Esophagus muscularis mucosa (tissue), 4 donors: ENCODE measurements at places on chromosomes 6 and 20. TPM values are rescaled to one million over a fixed set of nuclear protein-coding genes. Genes with fewer than 3 reads are reported as not detected.

- H3K4me1 ChIP-seq, result no peaks in the 10 kb centered on the region
- H3K4me3 ChIP-seq, result no peak overlapping the region
- H3K27ac ChIP-seq, result no peak overlapping the region
- no peak for DNase-seq
- no peaks in the 10 kb centered on the region for H3K36me3 ChIP-seq
Observed at GRCh38 chr6:82568290-82568993, 204.8 kb downstream of the TPBG start.

DNA sequence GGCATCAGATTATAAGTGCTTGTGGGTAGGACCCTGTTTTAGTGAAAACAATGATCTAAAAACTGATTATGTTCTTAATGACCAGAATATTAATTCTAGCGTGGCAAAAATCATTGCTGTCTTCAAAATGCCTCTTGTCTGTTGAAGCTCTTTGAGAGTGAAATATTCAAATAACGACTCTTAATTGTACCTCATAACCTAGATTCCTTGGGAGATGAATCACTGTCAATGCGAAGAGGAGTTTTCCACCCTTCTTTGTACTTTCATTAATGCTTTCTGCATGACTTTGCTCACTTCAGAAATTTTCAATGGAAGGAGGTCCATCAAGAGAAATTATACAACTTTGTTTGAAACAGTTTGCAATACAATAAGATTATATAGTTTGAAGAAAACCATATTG lies 71.5 kb downstream of the CRYBG1 start:
- no peaks in the 10 kb centered on the region for H3K27me3 ChIP-seq
- no peaks in the 10 kb centered on the region for H3K4me1 ChIP-seq
- no peaks in the 10 kb centered on the region for H3K36me3 ChIP-seq
- no peak for DNase-seq

GRCh38 chr6:110735666-110736065 lies 79.6 kb downstream of the CDK19 start:
- H3K27me3 ChIP-seq, result no peaks in the 10 kb centered on the region
- no peaks in the 10 kb centered on the region for H3K4me1 ChIP-seq

DNA sequence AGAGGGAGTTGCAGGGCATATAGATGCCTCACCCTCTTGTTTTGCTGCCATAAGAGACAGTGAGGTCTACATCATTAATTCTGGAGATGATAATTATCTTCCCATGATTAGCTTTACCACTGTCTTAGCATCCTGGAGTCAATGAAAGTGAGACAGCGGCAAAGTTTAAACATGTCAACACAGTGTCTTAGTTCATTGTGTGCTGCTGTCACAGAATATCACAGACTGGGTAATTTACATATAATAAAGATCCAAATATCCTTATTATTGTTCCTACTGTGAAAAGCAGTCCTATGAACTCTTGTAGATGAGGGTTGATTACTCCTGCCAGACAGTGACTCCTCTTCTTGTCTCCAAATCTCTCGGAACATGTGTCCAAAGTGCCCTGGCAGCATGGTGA lies 658.6 kb upstream of the ADGRB3 start:
- H3K27ac ChIP-seq, result no peak overlapping the region
- DNase-seq, result no peak
- H3K36me3 ChIP-seq, result no peaks in the 10 kb centered on the region
- H3K27me3 ChIP-seq, result no peaks in the 10 kb centered on the region

DNA sequence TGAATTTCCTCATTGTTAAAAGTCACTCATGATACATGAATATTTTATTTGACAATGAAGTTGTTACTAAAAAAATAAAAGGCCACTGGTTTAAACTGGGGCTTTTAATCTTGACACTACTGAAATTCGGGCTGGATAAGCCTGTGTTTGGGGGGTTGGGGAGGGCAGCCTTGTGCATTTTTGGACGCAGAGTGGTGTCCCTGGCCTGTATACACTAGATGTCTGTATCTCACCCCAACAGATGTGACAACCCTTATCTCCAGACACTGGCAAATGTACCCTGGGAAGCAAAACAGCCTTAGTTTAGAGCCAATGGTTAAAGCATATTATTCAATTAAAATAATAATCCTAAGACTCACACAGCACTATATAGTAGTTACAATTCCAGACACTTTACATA lies 24.8 kb downstream of the MAN1A1 start:
- H3K27ac ChIP-seq, result no peak overlapping the region
- H3K36me3 ChIP-seq, result no peaks in the 10 kb centered on the region
- DNase-seq, result no peak
- H3K4me3 ChIP-seq, result no peak overlapping the region

DNA sequence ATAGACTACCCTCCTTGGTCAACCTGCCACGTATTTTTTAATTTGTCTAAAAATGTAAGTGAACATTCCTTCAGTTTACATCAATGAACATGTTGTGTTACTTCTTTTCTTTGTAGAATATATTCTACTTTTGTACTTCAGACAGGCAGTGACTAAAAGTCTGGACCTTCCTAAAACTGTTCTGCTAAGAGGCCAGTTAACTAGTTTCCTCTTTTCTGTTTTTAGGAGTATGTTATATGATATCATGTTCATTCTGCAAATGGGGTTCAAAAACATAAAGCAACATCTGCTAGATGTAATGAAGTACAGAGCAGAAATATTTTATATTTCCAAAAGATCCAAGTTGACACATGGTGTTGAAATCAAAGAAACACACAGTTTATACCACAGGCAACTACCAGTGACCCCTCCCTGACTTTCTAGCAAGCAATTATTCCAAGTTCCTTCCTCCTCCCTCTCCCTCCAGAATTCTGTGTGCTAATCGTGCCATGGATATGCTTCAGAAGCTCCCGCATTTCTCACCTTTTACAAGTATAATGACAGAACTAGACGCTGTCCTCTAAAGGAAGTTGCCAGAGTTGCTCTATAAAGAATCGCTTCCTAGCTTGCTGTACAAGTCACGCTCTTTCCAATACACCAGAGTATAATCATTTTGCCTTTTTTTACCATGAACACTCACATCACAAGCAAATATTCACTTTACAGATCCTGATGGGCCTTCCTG lies 64.7 kb downstream of the ARHGAP18 start:
- peak overlapping the region; percentile 40 for H3K27ac ChIP-seq
- DNase-seq, result no peak
- H3K36me3 ChIP-seq, result no peaks in the 10 kb centered on the region
- H3K4me1 ChIP-seq, result peaks cover 5% of the 10 kb centered on the region
- no peak overlapping the region for H3K4me3 ChIP-seq

- H3K27me3 ChIP-seq, result peaks cover 58% of the 10 kb centered on the region
- peaks cover 23% of the 10 kb centered on the region for H3K4me1 ChIP-seq
- H3K36me3 ChIP-seq, result no peaks in the 10 kb centered on the region
- H3K4me3 ChIP-seq, result no peak overlapping the region
- no peak for DNase-seq
Observed at GRCh38 chr6:98848539-98849242, 14.3 kb downstream of the POU3F2 start.

DNA sequence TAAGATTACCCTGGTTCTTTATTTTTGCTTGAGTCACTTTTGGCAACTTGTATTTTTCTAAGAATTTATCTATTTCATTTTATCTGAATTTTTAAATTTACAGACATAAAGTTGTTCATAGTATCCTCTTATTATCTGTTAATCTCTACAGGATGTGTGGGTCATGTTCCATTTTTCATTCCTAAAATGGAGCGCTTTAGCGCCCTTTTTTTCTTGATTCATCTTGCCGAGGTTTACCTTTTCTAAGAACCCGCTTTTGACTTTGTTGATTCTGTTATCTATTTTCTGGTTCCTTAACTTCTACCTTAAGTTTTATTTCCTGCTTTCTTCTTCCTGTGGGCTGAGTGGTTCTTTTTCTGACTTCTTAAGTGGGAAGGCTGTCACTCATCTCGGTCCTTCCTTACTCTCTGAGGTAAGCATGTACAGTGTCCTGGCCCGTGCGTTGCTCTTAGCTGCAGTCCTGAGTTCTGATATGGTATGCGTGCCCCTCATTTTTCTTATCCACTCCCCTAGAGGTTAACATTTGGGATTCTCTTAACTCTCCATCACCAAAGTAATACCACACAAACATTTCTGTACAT lies 399.8 kb downstream of the CDC5L start:
- DNase-seq, result no peak
- no peak overlapping the region for H3K4me3 ChIP-seq
- H3K27me3 ChIP-seq, result no peaks in the 10 kb centered on the region
- H3K4me1 ChIP-seq, result no peaks in the 10 kb centered on the region
- H3K27ac ChIP-seq, result no peak overlapping the region
- H3K36me3 ChIP-seq, result no peaks in the 10 kb centered on the region

DNA sequence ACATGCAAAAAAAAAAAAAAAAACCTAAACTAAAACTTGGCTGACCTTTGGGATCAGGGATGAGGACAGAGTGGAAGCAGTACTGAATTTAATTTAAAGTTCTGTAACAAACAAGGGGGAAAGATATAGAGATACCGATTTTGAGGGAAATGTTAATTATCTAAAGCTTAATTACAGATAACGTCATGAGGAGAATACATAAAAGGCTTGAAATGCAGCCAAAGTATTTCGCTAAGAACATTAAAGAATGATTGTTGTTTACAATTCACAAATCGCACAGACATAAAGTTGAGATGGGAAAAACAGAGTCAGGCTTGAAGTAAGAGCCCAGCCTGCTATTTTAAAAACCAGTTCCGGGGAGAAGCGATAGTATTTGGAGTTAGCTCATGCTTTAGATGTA lies 208.0 kb upstream of the SASH1 start:
- H3K27ac ChIP-seq, result no peak overlapping the region
- no peaks in the 10 kb centered on the region for H3K27me3 ChIP-seq
- H3K36me3 ChIP-seq, result no peaks in the 10 kb centered on the region
- DNase-seq, result no peak
- H3K4me1 ChIP-seq, result no peaks in the 10 kb centered on the region

DNA sequence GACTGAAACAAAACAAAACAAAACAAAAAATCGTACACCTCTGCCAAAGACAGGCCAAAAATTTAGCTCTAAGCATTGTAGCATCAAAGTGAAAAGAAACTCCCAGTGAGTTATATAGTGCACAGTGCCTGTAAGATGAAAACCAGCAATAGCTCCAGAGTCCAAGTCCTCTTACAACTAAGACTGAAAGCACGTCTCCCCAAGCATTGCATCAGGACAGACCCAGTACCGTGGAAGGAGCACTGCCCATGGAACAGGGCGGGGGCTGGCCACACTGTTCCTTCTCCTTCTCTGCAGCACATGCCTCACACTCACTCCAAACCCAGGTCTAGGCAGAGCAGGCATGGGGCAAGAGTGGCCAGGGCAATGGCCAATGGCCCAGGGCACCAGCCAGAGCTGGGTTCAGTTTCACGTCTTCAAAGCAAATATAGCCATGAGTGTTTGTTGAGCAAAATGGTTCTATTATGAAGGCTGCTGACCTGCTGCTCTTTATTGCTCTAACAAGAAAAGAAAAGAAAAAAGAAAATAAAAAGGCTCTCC lies 72.2 kb upstream of the PBOV1 start:
- no peaks in the 10 kb centered on the region for H3K4me1 ChIP-seq
- no peak overlapping the region for H3K27ac ChIP-seq
- no peak overlapping the region for H3K4me3 ChIP-seq
- H3K36me3 ChIP-seq, result no peaks in the 10 kb centered on the region

- no peak for DNase-seq
- no peaks in the 10 kb centered on the region for H3K36me3 ChIP-seq
- H3K4me3 ChIP-seq, result no peak overlapping the region
- H3K4me1 ChIP-seq, result peaks cover 11% of the 10 kb centered on the region
- H3K27me3 ChIP-seq, result no peaks in the 10 kb centered on the region
Observed at GRCh38 chr6:160156842-160157241, 35.2 kb downstream of the SLC22A1 start.

- no peak for DNase-seq
- H3K27me3 ChIP-seq, result no peaks in the 10 kb centered on the region
- no peaks in the 10 kb centered on the region for H3K36me3 ChIP-seq
- H3K27ac ChIP-seq, result peak overlapping the region; percentile 98
- no peak overlapping the region for H3K4me3 ChIP-seq
- peaks cover 96% of the 10 kb centered on the region for H3K4me1 ChIP-seq
Observed at GRCh38 chr20:44176833-44177534, 10.0 kb downstream of the JPH2 start.

DNA sequence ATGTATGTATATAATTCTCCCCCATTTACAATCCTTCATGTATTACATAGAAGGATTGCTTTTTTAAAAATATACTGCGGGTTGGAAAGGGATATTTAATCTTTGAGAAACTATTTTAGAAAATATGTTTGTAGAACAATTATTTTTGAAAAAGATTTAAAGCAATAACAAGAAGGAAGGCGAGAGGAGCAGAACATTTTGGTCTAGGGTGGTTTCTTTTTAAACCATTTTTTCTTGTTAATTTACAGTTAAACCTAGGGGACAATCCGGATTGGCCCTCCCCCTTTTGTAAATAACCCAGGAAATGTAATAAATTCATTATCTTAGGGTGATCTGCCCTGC lies 3.6 kb downstream of the FOXC1 start:
- peak overlapping the region; percentile 88 for H3K4me3 ChIP-seq
- H3K4me1 ChIP-seq, result peaks cover 53% of the 10 kb centered on the region
- no peak for DNase-seq
- no peaks in the 10 kb centered on the region for H3K36me3 ChIP-seq
- H3K27me3 ChIP-seq, result peaks cover 25% of the 10 kb centered on the region
- H3K27ac ChIP-seq, result peak overlapping the region; percentile 80

DNA sequence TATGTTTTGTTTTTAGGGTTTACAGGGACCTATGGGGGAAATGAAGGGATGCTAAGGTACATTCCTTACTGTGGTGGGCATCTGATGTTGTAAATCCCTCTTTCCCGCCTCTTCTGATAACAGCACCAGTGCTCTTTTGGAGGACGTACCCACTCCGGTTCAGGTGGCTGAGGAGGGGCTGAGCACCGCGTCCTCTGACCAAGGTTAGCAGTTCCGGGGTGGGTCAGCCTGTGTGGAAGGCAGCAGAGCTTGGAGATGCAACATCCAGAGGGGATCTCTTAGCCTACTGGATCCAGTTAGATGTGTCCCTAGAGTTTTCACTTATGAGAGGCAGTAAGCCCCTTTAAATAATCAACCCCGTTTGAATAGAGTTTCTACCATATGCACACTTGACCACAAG lies 135.3 kb upstream of the KCNG1 start:
- no peak overlapping the region for H3K27ac ChIP-seq
- H3K4me3 ChIP-seq, result no peak overlapping the region
- no peaks in the 10 kb centered on the region for H3K27me3 ChIP-seq
- peaks cover 18% of the 10 kb centered on the region for H3K4me1 ChIP-seq
- peak; percentile 90 for DNase-seq
- H3K36me3 ChIP-seq, result no peaks in the 10 kb centered on the region

- H3K4me3 ChIP-seq, result no peak overlapping the region
- H3K27ac ChIP-seq, result no peak overlapping the region
- no peak for DNase-seq
- H3K27me3 ChIP-seq, result no peaks in the 10 kb centered on the region
Observed at GRCh38 chr6:145073811-145074210, 661.5 kb downstream of the EPM2A start.

- H3K36me3 ChIP-seq, result peaks cover 24% of the 10 kb centered on the region
- no peak overlapping the region for H3K27ac ChIP-seq
- H3K4me3 ChIP-seq, result no peak overlapping the region
- H3K4me1 ChIP-seq, result peaks cover 22% of the 10 kb centered on the region
Observed at GRCh38 chr20:50122763-50123162, 9.8 kb upstream of the UBE2V1 start.

Gene SLCO4A1
- 27.4 TPM for total RNA-seq

Gene BNIP5
- not detected for total RNA-seq

Gene HFE
- total RNA-seq, result 9.9 TPM

Gene SMIM29
- total RNA-seq, result 21.2 TPM

Gene CTAGE9
- not detected for total RNA-seq

Gene PSORS1C2
- total RNA-seq, result not detected

Gene ALDH8A1
- total RNA-seq, result 1.2 TPM

Gene SLC22A2
- total RNA-seq, result not detected
